ENCODE measurements at places on chromosomes 7 and 10.

- no peak for DNase-seq
Observed at GRCh38 chr10:49595713-49596492, 14.2 kb upstream of the SLC18A3 start.

DNA sequence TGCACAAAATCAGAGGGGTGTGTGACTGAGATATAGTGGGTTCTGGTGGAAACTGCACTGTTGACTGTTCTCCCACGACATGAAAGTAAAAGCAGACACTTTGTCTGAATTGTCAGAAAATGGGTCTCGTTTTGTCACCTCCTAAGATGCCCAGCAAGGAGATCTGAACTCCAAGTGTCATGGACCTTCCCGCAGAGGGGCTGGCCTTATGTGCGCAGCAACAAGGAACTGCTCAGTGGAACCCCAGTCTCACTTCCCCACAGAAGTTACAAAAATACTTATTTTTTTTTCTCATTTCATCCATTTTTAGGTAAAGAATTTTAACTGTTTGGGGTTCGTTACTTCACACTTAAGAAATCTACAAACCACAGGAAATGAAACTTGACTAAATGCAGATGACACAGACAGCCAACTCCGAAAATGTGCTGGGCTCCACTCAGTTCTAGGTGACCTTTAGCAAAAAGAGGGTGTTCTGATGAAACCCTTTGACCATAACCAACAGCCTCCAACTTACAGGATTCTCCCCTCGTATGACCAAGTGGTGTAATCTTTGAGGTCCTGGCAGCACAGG is 115.0 kb downstream of the FAM107B start:
- DNase-seq, result peak; percentile 21

DNA sequence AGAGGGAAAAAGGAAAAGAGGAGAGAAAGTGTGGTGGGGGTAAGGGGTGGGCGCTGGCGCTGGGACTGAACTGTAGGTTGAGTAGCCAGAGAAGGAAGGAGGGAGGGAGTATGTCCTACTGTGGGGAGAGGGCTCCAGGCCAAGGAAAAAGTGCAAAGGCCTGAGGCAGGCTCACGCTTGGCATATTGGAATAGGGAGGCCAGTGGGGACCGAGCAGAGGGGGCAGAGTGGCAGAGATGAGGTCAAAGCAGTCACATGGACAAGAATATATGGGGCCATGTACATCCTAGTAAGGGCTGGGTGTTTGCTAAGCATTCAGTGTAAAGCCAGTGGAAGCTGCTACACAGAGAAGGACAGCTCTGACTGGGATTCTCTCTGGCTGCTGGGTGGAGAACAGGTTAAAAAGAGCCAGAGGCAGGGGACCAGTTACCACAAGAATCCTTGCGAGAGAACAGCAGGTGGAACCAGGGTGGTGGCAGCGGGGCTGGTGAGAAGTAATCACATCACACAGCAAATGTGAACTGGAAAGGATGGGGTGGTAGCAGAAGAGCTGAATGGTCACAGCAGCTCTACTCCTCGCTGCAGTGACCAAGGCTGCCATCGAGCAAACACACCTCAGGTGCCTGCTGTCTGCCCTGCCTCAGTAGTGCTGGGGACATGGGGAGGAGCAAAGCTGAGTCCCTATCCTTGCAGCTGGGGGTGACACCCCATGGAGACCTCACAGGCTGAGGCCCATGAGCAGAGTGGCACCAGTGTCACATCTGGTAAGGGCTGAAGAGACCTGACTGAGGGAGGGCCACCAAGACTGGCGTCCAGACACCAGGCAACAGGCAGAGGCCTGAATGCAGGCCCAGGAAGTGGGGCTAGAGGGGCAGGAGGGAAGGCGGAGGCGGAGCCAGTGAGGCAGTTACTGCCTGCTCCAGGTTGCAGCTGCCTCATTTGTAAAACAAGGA is 39.5 kb downstream of the FAM53B start:
- DNase-seq, result no peak

- no peak for DNase-seq
Observed at GRCh38 chr7:20293336-20293735, 37.4 kb upstream of the ITGB8 start.

DNA sequence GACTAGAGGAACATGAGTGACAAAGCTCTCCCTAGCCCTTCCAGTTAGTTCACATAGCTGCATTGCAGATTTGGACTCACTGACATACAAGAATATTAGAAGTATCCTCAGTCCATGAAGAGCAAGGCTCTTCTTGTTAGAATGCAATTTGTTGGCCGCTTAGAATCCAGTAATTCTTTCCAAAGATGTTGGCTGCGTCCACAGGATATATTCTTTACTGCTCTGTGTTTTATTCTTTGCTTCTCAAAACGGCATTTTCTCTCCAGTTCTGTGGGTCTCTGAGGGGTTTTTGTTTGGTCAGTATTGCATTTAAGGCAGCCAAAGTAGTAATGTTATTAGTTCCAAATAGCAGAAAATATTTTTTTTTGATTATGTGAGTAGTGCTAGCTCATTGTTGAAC is 588.6 kb downstream of the DNAJB9 start:
- no peak for DNase-seq

DNA sequence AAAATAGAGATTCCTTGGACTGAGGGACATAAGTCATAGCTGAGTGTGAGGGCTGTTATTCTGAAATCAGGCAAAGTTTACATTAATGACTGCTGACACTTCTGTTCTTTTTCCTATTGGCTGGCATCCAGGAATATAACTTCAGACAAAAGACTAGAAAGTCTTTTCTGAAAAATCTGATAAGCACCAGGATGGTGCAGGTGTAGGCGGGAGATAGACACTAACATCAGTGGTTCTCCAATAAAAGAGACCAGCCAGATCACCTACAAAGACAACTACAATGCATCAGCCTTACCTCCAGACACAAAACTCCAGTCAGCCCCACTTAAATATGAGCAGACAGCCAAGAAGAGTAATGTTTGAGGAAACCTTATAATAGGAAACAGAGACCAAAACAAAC is 168.3 kb upstream of the LRGUK start:
- no peak for DNase-seq

DNA sequence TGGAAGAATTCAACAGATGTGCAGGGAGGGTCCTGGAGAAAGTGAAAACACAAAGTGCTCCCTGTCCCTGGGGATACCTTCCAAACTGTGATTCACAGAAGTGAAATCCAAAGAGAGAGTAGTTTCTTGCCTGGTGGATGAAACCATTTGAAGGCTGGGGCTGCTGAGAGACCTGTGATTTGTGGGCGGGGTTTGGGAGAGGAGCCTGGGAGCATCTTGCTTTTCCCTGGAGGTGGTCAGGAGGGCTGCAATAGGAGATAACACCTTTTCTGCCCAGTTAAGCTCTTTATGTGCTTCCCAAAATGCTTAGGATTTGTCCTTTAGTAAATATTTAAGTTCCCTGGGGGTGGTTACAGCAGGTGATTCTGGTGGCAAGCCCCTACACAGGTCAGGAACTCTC is 105.3 kb upstream of the TPK1 start:
- no peak for DNase-seq

GRCh38 chr10:103861505-103861904 is 6.1 kb upstream of the SH3PXD2A start:
- no peak for DNase-seq

DNA sequence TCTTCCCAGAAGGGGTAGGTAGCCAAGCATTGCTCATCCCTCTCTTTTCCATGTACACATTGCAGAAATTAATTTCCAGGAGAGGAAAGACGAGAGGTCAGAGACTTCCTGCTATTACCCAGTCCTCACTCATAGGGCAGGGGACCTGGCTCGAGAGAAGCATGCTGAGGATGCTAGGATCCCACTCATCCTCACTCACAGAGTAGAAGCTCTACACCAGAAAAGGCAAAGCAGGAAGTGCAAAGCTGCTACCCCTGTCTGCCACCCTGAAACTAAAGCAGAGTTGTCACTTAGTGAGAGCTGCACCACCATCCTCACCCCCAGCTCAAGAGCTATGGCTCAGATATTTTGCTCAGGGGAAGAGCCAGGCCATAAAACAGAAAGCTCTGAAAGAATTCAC is 9.9 kb downstream of the OR9A2 start:
- DNase-seq, result no peak

DNA sequence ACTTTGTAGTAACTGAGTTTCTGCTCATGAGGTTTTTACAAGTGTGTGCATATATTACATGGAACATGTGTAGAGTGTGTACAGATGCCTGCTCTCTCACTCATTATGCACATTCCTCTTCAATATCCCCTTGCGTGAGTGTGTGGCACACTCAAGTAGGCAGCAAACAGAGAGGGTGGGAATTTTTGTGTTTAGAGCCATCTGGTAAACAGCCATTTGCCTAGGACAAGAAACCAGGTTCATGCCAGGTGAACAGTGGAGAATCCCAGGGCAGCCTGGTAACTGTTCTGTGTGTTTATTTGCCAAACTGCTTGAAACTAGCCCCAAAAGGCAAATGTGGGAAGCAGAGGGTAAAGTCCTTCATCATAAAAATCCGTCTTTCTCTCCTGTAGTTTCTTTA is 19.9 kb downstream of the FBXW4 start:
- no peak for DNase-seq

DNA sequence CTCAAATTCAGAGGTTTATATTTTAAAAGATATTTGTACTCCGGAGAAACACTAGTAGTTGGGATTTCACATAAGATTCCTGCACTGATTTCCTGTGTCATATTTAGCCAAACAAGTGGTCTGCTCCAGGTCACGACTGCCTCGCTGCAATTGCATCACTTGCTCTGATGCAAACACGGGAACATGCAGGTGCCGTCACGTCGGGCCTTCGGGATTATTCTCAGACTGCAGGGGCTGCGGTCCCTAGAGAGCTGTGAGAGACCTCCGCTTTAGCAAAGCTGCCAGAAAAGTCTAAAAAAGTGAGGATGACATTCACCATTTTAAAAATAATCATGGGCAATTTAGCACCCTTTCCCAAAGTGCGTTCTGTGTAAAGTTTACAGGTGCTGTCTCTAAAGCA is 93.5 kb upstream of the DDC start:
- no peak for DNase-seq
